Ascending aorta (tissue), 2 donors: ENCODE measurements at places on chromosomes 16 and 17. TPM values are rescaled to one million over a fixed set of nuclear protein-coding genes. Genes with fewer than 3 reads are reported as not detected.
A peak's percentile ranks its signal among the peaks of the same experiment; 100 is the strongest.

DNA sequence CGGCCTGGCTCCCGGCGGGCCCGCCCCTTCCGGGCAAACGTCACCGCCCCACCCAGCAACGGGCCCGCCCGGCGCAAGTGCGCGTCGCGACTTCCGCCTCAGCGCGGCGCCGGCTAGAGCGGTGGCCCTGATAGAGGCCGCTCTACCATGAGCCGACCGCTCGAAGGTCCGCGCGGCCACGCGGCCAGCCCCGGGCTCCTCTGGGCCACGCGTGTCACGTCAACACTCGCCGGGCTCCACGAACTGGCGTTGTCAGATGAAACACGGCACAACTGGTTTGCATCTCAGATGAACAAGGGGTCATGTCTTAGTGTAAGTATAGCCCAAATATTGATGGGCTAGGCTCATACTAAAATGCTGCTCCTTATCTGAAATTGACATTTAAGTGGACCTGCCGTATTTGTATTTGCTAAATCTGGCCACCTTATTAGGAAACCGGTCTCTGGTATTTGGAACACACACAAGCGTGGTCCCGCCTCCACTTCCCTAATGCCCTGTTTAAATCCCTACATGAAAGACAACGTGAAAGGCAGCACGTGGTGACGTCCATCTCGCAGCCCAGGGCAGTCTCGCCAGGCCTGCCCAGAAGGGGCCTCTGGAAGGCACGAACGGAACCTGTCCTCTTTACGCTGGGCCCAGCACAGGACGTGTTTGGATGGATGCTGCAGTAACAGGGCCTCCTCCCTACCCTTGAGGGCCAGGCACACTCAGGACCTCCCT is at the start of gene ZNF598:
TSS of gene ZNF598 (minus strand) at position 31 of the 720 bp plus-strand sequence.
- peak within 1 kb of the TSS; percentile 94 for H3K4me3 ChIP-seq
- H3K4me1 ChIP-seq = peaks cover 17% of the 10 kb centered on the region
- peak within 1 kb of the TSS; percentile 89 for H3K27ac ChIP-seq
- DNase-seq = peak; percentile 89
- no peaks in the 10 kb centered on the region for H3K36me3 ChIP-seq

DNA sequence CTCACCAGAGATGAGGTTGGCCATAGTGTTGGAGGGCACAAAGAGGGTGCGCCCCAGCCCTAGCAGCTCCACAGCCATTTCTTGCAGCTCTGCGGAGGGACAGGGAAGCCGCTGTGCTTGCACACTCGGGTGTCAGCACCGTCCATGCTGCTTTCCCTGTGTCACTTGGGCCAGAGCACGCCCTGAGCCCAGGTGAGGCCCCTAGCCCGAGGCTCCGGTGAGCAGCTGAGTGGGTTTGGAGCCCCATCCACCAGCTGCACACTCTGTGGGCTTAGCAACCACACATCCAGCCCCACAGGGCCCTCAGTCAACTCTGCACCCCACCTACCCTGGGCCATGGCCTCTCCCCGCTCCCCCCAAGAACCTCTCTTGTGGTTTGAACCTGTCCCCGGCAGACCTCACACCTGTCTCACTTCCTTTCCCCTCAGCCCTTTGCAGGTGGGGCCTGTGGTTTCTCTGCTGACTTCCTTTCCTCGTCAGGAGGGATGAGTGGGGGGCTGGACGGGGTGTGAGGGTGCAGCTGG is 20.7 kb downstream of the TMEM235 start:
- no peaks in the 10 kb centered on the region for H3K36me3 ChIP-seq
- DNase-seq = no peak
- H3K27ac ChIP-seq = no peak overlapping the region
- H3K27me3 ChIP-seq = no peaks in the 10 kb centered on the region
- no peak overlapping the region for H3K4me3 ChIP-seq

GRCh38 chr16:47142486-47142820 is 1.3 kb downstream of the NETO2 start:
- peak overlapping the region; percentile 44 for H3K4me3 ChIP-seq
- H3K4me1 ChIP-seq = peaks cover 9% of the 10 kb centered on the region
- H3K27me3 ChIP-seq = no peaks in the 10 kb centered on the region
- no peak overlapping the region for H3K27ac ChIP-seq
- H3K36me3 ChIP-seq = no peaks in the 10 kb centered on the region

- no peaks in the 10 kb centered on the region for H3K27me3 ChIP-seq
- no peak for DNase-seq
- no peaks in the 10 kb centered on the region for H3K36me3 ChIP-seq
- no peaks in the 10 kb centered on the region for H3K4me1 ChIP-seq
- no peak overlapping the region for H3K4me3 ChIP-seq
Observed at GRCh38 chr16:74759564-74759963, 15.1 kb downstream of the FA2H start.

- H3K27ac ChIP-seq = peak overlapping the region; percentile 39
- H3K27me3 ChIP-seq = no peaks in the 10 kb centered on the region
- DNase-seq = no peak
Observed at GRCh38 chr17:68775318-68775717, 174.2 kb upstream of the FAM20A start.

GRCh38 chr16:88073201-88073721 is 122.0 kb downstream of the BANP start:
- H3K4me1 ChIP-seq = no peaks in the 10 kb centered on the region
- no peak for DNase-seq
- peaks cover 45% of the 10 kb centered on the region for H3K36me3 ChIP-seq
- H3K4me3 ChIP-seq = no peak overlapping the region

- no peaks in the 10 kb centered on the region for H3K27me3 ChIP-seq
- peak; percentile 53 for DNase-seq
- peaks cover 14% of the 10 kb centered on the region for H3K4me1 ChIP-seq
- H3K36me3 ChIP-seq = peaks cover 46% of the 10 kb centered on the region
- no peak overlapping the region for H3K27ac ChIP-seq
Observed at GRCh38 chr17:79946352-79947231, 89.1 kb downstream of the TBC1D16 start.

- H3K36me3 ChIP-seq = peaks cover 68% of the 10 kb centered on the region
- no peak for DNase-seq
- no peak overlapping the region for H3K27ac ChIP-seq
- H3K4me1 ChIP-seq = no peaks in the 10 kb centered on the region
Observed at GRCh38 chr17:80316927-80317705, 56.5 kb downstream of the RNF213 start.

- peak overlapping the region; percentile 100 for H3K4me3 ChIP-seq
- H3K36me3 ChIP-seq = no peaks in the 10 kb centered on the region
- H3K4me1 ChIP-seq = peaks cover 13% of the 10 kb centered on the region
- no peaks in the 10 kb centered on the region for H3K27me3 ChIP-seq
- peak overlapping the region; percentile 100 for H3K27ac ChIP-seq
Observed at GRCh38 chr17:46192439-46193150, 634 bp downstream of the KANSL1 start.

GRCh38 chr16:35207059-35207999 is 1747.9 kb downstream of the TP53TG3F start:
- no peak overlapping the region for H3K4me3 ChIP-seq
- no peaks in the 10 kb centered on the region for H3K27me3 ChIP-seq
- H3K4me1 ChIP-seq = no peaks in the 10 kb centered on the region
- no peaks in the 10 kb centered on the region for H3K36me3 ChIP-seq
- DNase-seq = no peak
- no peak overlapping the region for H3K27ac ChIP-seq

- H3K27ac ChIP-seq = no peak overlapping the region
- no peak for DNase-seq
Observed at GRCh38 chr17:27536781-27537180, 80.5 kb downstream of the KSR1 start.

Gene MAP2K6
- total RNA-seq = 6.7 TPM

Gene KRT39
- total RNA-seq = not detected

Gene OSGIN1
- 7.8 TPM for total RNA-seq

Gene STAC2
- total RNA-seq = 7.9 TPM

Gene RNF222
- total RNA-seq = not detected
